ENCODE measurements at places on chromosomes 4 and X.

GRCh38 chr4:176500894-176501293 is 181.1 kb downstream of the SPCS3 start:
- no peaks in the 10 kb centered on the region for H3K27me3 ChIP-seq
- no peaks in the 10 kb centered on the region for H3K36me3 ChIP-seq
- no peaks in the 10 kb centered on the region for H3K4me1 ChIP-seq
- H3K4me3 ChIP-seq, result no peak overlapping the region
- DNase-seq, result no peak

DNA sequence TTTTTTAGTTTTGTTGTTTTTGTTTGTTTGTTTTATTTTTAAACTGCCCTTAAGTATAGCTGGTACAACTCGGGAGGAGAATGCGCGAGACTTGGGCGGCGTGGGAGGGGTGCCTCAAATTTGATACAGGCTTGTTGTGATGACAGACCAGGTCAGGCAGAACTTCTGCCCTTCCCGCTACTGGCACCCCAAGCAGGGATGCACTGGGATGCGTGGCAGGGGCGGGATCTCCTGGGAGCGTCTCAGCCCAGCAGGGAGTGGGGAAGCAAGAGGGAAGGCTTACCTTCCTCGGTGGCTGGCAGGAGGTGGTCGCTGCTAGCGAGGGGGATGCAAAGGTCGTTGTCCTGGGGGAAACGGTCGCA is 851 bp downstream of the SFRP2 start:
- no peak for DNase-seq
- H3K27ac ChIP-seq, result no peak overlapping the region
- no peaks in the 10 kb centered on the region for H3K36me3 ChIP-seq
- H3K27me3 ChIP-seq, result peaks cover 52% of the 10 kb centered on the region
- H3K4me1 ChIP-seq, result peaks cover 27% of the 10 kb centered on the region

GRCh38 chrX:45142185-45142584 is 58.5 kb downstream of the DIPK2B start:
- no peaks in the 10 kb centered on the region for H3K36me3 ChIP-seq
- no peak overlapping the region for H3K4me3 ChIP-seq
- H3K4me1 ChIP-seq, result no peaks in the 10 kb centered on the region
- no peaks in the 10 kb centered on the region for H3K27me3 ChIP-seq
- no peak overlapping the region for H3K27ac ChIP-seq
- no peak for DNase-seq

- H3K27ac ChIP-seq, result no peak overlapping the region
- no peaks in the 10 kb centered on the region for H3K27me3 ChIP-seq
- H3K4me1 ChIP-seq, result no peaks in the 10 kb centered on the region
- DNase-seq, result no peak
- H3K4me3 ChIP-seq, result no peak overlapping the region
These were observed 255.7 kb downstream of the TMEM47 start for GRCh38 chrX:34401411-34401810.

All from effector memory CD4-positive, alpha-beta T cell (primary cell).